Suppressor macrophage (primary cell): ENCODE measurements at places on chromosomes 5 and 9.

- DNase-seq = no peak
These were observed 53.6 kb downstream of the RXRA start for GRCh38 chr9:134379831-134380365.

- DNase-seq = no peak
These were observed 98.1 kb upstream of the ERBIN start for GRCh38 chr5:65828022-65828896.

GRCh38 chr5:72922422-72922821, 33.4 kb upstream of the FCHO2 start:
- peak; percentile 77 for DNase-seq

GRCh38 chr9:3809724-3810123, 283.9 kb upstream of the RFX3 start:
- no peak for DNase-seq

GRCh38 chr9:87722393-87723088, 3.4 kb upstream of the CTSL start:
- DNase-seq = peak; percentile 97

DNA sequence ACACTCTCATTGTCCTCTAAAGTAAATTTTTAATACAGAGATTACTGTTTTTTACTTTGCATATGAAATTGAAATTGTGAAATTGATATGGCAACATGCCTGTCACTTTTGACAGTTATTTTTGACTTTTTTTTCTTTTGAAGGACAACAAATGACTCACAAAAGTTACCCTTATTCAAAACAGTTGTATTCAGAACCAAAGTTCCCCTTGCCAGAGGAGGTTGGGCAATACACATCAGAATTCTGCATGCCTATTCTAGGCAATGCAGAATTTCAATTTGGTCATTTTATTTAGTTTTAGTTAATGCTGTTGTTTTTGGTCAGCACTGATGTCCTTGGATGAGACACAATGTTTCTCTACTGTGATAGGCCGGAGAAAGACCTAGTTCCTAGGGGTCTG, 299.1 kb upstream of the PRR16 start:
- DNase-seq = peak; percentile 54

DNA sequence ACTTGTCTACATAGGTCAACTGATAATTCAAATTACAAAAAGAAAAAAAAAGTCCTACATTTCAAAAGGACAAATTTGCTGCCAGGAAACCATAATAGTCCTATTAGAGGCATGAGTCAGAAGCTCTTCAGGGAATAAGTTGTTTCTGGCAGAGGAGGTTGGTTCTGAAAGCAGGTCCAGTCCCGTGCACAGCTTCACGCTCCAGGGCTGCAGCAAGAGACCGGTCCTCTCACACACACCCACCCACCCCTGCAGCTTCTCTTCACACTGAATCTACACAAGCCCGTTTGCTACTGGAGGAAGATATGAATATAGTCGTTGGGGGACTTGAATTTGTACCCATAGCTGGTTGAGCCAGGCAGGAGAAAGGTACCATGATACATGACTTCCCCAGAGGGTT, 36.9 kb upstream of the SLC1A3 start:
- no peak for DNase-seq

DNA sequence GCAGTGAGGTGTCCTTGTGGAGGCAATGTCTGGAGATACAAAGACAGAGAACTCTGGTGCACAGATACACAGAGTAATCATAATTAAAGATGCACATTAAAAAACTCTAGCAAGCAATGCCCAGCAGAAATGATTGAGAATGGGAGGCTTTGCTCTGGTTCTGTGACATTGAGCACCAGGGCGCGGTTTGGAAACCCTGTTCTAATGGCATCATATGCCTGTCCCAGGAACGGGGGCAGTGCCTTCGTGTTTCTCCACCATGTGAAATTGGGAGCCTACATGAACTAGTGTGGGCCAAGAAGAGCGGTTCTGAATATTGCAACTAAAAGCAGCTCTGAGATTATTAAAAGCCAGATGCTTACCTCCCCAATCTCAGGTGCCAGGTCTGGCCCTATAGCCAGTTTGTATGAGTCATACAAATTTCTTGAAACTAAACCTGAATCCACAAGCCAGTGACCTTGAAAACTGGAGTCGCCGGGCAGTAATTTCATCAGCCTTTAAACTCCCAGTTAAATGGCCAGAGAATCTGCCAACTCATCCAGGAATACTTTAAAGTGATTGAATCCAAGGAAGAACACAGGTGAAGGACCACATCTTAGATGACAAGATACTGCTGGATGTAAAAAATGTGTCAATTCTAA, 22.2 kb upstream of the CTSL start:
- no peak for DNase-seq

GRCh38 chr5:170378740-170379139, 10.4 kb downstream of the KCNMB1 start:
- DNase-seq = no peak

DNA sequence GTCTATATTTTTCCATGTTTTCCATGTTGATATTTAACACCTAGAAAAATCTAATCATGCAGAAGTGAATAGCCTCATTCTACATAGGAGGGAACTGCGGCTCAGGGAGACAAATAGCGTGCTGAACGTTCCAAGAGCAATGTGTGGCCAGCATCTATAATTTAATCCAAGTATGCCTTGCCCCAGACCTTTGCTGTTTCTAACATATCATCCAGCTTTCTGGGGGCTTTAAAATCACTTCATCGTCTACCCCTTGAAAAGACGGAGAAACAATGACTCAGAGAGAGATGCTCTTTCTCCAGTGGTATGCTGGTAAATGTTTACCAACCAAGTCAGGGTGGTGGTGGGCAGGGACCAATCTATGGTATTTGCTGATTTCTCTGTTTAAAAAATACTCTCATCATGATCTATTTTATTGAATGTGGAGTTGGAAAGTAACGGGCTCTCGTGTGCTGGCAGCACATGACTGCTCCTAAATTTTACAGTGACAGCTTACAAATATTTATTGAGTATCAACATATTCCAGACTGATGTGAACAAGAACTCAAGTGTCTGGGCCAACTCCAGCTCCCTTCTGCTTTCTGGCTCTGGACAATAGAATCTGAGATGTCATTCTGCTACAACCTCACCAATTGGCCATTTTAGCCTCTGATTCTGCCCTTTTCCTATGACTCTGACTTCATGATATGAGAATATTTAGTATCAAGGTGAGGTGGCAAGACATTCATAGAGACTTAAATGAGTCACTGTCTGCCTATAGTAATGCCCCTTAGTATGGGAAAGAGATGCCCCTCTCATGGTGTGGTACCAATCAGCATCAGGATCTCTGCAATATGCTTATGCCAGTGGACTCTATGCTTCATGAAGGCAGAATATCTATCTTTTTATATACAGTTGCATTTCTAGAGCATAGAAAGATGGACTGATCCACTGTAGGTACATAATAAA, 407.4 kb upstream of the TNC start:
- no peak for DNase-seq

GRCh38 chr9:8259028-8259427, 459.4 kb upstream of the DMAC1 start:
- DNase-seq = no peak
